ENCODE measurements at places on chromosomes 1 and 21.
A peak's percentile ranks its signal among the peaks of the same experiment; 100 is the strongest.

GRCh38 chr1:228647523-228648444 is 87.5 kb upstream of the RHOU start:
- peak; percentile 68 for DNase-seq

DNA sequence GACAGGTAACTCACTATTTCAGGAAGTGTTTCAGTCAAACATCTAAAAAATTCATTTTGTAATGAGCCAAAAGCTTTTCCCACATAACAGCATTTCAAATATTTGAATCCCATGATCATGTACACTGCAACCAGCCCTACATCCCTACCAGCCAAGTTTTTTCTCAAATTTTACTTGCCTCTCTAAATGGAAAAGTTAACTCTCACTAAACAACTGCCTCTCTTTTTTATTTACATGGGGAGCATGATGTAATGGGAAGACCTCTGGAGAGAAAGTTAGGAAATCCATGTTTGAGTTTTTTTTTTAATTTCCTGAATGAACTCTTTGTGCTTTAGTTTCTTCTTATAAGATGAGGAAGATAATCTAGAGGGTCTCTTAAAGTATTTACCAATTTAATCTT is 70.5 kb downstream of the TTLL7 start:
- DNase-seq: no peak

GRCh38 chr1:171507435-171507834 is 22.1 kb downstream of the PRRC2C start:
- no peak for DNase-seq

DNA sequence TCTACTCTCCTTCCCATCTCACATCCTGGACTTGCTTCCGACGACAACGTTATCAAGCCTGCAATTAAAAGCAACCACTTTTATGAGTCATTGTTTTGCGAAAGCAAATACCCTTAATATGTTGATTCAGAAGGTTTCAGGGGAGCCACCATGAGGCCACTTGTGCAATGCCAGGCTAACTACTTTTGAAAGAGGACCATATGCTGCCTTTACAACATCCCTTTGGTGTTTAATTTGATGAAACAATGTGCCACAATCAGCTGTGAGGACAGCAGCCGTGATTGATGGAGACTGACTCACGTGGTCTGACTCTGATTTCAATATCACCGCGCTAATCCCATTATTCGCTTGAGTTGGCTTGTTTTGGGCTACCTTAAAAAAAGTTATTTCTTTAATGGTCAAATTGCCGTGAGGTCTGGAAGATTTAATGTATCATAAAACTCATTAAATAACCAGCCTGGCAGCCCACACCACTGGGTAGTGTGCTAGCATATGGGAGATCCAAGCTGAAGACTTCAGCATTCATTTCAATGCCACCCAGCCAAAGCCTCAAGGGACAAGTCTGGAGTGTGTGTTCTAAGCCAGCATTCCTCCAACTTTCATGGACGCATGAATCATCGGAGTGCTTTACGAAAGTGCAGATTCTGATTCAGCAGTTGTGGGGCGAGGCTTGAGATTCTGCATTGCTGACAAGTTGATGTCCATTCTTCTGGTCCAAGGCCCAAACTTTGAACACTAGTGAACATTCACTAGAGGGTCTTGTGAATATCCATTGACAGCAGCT is 73.3 kb upstream of the PAXBP1 start:
- peak; percentile 75 for DNase-seq

DNA sequence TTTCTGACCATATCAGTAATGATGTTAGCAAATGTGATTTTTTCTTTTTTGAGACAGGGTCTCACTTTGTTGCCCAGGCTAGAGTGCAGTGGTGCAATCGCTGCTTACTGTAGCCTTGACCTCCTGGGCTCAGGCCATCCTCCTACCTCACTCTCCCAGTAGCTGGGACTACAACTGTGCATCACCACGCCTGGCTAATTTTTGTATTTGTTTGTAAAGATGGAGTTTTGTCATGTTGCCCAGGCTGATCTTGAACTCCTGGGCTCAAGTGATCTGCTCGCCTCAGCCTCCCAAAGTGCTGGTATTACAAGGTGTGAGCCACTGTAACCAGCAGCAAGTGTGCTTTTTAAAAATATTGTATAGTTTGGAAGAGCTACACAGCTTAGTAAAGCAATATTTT is 4.1 kb upstream of the CFAP107 start:
- no peak for DNase-seq

- no peak for DNase-seq
Observed at GRCh38 chr1:116874733-116875249, 34.9 kb upstream of the PTGFRN start.

GRCh38 chr1:41404308-41404761 is 43.1 kb downstream of the FOXO6 start:
- peak; percentile 32 for DNase-seq

- DNase-seq: no peak
Observed at GRCh38 chr21:35770101-35770945, 290.0 kb downstream of the SETD4 start.

DNA sequence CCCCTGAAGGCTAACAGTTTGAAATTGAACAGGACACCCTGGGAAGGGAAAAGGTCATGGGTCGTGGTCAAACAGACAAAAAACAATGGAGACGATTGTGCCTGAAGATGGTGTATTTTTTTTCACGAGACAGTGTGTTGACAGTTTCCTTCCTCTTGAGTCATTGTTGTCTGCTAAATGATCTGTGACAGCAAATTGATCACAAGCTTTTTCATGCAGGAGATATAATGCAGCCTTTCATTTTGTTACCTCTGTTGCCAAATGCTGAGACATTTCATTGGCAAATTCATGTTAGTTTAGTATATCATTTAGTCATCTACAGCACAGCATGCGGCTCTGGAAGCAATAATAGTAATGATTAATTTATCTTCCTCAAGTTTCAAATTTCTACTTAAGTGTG is 27.7 kb downstream of the UBE2U start:
- no peak for DNase-seq

GRCh38 chr21:43865540-43866259 is 677 bp downstream of the AGPAT3 start:
- peak; percentile 18 for DNase-seq

- peak; percentile 74 for DNase-seq
Observed at GRCh38 chr1:184595596-184595995, 159.1 kb downstream of the EDEM3 start.

DNA sequence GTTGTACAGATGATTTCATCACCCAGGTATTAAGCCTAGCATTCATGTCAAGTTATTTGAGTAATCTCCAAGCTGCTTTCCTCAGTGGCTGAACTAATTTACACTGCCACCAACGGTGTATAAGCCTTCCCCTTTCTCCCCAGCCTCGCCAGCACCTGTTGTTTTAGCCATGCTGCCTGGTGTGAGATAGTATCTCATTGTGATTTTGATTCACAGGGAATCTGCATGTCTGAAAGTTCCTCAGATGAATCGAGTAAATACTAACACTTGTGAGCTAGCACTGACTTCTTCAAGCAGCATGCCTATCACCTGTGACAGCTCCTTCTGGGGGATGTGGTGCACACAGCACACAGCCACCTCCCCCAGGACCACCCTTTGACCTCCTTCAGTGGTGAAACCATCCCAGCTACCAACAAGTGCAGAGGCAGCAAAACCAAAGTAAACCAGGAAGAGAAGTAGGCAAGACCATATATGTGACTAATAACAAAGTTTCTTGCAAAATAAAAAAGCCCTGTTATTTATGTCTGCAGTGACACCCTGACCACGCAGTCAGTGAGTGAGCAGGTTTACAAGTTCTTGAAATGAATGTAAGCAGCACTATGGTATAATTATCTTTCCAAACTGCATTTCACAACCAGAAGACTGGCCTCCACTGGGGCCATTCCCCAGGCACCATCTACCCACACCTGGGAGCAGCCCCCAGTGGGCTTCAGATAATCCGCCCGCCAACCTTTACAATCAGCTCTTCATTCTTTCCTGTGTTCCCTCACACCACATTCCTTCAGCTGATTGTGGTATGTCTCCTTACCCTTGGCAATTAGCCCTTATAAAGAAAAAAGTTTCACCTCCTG is 173.8 kb downstream of the ETS2 start:
- DNase-seq: peak; percentile 80

DNA sequence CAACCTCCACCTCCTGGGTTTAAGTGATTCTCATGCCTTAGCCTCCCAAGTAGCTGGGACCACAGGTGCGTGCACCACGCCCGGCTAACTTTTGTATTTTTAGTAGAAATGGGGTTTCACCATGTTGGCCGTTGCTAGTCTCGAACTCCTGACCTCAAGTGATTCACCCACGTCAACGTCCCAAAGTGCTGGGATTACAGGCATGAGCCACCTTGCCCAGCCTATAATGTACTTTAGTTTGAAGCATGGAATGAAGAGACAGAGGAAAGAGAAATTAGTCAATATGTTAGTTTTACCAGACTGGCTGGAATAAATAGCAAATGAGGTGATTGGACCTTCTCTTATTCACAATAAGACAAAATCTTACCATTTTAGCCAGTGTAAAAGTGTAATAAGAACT is 89.0 kb downstream of the GTF2B start:
- DNase-seq: no peak

- no peak for DNase-seq
Observed at GRCh38 chr1:150688763-150689162, 8.2 kb downstream of the GOLPH3L start.

DNA sequence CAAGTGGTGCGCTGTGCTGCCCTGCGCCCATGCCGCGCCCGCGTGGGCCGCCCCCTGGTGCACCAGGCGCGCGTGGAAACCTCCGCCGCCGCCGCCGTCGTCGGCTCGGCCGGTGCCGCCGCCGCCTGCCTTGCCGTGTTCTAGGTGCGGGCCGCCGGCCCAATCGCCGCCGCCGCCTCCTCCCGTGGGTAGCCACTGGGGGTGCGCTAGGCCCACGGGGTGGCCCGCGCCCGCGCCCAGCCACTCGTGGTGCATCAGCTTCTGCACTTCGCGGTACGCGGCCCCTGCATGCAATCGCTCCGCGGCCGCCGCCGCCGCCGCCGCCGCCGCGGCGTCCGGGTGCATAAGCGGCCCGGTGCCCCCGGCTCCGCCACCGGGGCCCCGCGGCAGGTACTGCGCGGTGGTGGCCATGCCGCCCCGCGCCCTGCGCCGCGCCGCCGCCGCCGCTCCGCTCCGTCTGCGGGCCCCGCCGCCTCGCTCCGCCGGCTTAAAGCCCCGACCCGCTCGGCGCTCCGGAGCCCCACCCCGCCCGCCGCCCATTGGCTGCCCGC is at the start of gene POU3F1:
TSS of gene POU3F1 (minus strand) at position 461 of the 551 bp plus-strand sequence. CDS start at position 411, 50 bp downstream.
- no peak for DNase-seq

GRCh38 chr1:233424779-233425178 is 97.3 kb downstream of the MAP3K21 start:
- DNase-seq: no peak

DNA sequence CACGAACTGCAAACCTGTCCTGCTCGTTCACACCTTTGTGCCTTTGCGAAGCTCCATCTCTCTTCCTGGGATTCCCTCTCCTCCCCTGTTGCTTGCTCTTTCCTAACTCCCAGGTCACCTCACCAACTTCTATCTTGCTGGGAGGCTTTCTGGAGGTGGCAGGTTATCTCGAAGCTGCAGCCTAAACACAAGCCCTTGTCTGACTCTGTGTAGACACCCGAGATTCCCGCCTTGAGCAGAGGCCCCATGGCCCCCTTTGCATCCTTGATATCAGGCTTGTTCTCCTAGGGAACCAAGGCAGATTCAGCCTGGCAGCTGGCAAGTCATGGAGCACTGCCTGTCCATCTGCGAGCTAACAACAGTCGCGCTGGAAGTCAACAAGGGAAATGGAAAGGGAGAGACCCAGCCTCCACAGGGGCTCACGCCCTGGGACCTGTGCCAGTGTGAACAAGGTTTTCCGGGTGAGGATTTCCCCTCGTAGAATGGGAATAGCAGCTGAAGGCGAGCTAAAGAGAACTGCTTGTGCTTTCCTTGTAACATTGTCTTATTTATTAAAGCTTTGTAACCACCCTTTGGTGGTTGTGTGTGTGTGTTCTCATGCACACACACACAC is 109.5 kb upstream of the JUN start:
- no peak for DNase-seq

DNA sequence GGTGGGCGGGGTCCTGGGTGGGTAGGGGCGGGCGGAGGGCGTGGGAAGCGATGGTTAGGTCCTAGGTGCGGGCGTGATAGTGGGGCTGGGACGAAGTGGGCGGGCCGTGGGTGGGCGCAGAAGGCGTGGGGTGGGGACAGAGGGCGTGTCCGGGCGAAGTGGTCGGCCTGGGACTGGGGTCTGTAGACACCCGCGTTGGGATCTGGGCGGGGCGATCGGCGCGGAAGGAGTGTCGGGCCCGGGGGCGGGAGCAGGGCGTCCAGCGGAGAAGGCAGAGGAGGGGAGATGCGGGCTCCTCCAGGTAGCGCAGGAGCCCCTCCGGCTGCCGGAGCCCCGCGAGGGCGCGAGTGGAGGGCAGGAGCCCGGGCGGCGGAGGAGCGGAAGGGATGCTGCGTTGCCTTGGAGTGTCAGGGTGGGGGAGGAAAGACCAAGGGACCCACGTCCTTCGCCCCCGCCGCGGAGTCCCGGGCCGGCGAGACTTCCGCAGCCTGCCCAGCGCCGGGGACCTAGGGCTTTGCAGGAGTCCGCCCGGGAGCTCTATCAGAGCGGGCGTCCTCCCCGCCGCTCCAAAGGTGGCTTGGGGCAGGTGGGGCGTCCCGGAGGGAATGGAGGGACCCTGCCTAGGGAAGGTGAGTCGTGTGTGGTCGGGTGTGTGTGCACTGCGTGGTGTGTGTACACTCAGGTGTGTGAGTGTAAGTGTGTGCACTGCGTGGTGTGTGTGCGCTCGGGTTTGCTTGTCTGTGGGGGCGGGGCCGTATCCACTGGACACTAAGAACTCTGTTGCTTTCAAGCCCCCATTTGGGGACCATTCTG is 27.0 kb upstream of the PRSS38 start:
- DNase-seq: no peak

GRCh38 chr1:204431310-204432184 is 19.9 kb upstream of the PPP1R15B start:
- DNase-seq: peak; percentile 83

DNA sequence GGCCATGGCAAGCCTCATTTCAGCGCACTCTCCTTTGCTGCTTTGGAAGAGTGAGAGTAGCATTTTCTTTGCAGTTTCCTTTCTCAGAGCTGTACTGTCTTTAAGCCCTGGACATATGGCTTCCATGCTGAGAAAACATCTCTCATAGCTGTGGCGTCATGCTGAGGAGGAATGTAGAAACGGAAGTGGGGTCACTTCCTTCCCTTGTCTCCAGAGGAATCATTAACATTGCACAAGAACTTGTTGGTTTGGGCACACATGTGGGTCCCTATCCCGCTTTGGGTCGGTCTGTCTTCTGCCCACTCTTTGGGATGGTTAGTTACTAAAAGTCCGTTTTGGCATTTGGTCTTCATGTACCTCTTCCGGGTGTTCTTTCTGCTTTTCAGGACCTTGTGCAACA is 5.6 kb downstream of the MFN2 start:
- DNase-seq: peak; percentile 67

GRCh38 chr1:200774311-200774710 is 35.6 kb downstream of the CAMSAP2 start:
- DNase-seq: no peak

DNA sequence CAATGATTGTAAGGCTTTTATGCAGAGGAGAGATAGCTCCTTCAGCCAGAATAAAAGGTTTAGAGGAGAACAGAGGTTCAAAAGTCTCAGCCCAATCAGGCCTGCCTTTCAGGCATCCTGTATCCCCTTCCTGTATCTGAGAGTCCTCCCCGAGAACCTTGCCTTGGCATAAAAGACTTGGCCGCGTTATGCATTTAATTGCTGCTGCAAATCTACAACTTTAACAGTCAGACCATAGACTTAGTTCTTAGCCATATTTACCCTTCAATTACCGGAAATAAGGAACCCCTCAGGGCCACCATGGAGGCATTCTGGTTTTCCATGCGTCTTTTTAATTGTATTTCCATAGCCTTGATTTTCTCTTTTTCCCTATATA is 18.3 kb upstream of the HYI start:
- no peak for DNase-seq
